ENCODE measurements at places on chromosomes 7 and 10.

GRCh38 chr7:19957664-19958063 lies 184.2 kb upstream of the TMEM196 start:
- DNase-seq: no peak

DNA sequence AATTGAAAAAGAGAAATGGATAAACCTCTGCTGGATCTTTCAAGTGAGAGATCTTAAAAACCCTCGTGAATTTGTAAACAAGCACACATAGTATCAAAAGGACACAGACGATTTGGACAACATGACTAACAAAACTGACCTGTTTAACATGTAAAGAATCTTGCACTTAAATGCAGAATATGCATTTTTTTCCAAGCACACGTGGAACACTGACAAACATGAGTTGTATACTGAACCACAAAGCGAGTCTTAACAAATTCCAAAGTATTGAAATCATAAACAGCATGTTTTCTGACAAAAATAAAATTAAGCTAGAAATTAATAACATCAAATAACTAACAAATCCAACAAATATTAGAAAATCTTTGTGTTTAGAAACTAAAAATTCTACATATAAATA lies 65.0 kb upstream of the ZNF746 start:
- DNase-seq: no peak

DNA sequence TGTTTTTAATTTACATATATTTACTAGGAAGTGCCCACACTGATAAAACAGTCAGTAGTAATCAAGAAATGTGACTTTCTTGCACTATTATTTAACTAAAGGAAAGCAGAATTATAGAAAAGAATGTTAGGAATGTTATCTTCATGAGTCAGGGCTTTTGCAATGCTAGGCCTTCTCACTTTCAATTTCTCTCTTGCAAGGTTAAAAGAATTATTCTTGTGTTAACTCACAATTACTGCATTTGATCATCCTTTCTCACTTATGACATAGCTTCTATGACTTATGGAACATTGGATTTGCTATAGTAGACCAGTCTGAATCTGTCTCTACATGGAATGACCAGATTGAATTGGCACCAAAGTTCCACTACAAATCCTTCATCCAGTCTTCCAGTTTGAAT lies 192.4 kb downstream of the SDK1 start:
- DNase-seq: no peak

DNA sequence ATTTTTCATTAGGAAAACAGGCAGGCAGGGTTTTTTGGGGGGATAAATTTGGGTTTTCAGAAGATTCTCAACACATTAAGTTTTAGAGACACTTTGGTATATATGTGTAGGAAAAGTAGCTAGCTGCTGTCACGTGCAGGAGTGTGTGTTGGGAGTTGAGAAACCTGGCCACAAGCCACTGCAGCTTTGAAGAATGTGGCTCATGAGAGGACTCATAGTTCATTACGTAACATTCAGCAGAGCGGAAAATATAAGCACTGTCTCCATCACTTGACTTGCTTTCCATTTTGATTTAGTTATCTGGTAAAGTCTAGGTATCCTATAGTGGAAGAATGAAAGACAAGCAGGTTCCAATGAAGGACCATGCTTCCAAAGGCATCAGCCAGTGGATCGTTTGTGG lies 31.2 kb downstream of the SMNDC1 start:
- peak; percentile 68 for DNase-seq

DNA sequence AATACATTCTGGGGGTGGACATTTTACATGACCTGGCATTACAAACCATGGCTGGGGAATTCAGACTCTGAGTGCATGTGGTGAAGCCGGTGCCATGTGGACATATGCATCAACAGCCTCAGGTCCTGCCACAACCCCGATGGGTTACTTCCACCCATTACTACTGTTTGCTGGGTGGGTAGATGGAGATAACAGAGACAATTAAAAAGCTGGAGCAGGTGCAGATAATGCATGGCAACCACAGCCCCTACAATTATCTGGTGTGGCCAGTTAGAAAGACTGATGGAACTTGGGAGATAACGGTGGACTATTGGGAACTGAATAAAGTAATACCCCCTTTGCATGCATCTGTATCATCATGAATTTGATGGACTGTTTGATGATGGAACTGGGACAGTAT lies 21.6 kb upstream of the ADAMTS14 start:
- DNase-seq: no peak

DNA sequence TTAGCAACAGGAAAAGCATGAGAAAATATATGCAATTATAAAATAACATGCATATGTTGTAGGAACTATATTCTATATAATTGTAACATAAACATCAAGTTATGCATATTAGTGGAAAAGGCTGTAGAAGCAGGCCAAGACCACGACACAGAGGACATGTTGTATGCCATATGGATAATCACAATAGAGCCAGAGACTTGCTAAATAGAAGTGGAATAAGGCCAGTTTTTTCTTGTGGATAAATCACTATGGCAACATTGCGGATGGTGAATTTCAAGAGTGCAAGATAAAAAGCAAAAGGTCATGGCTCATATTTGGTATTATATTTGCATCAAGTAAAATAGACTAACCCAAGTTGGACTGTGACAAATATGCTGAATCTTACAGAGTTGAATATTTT lies 93.0 kb downstream of the PCDH15 start:
- DNase-seq: no peak

- DNase-seq: no peak
Measured at GRCh38 chr10:83991986-83992753, 147.1 kb upstream of the GHITM start.

DNA sequence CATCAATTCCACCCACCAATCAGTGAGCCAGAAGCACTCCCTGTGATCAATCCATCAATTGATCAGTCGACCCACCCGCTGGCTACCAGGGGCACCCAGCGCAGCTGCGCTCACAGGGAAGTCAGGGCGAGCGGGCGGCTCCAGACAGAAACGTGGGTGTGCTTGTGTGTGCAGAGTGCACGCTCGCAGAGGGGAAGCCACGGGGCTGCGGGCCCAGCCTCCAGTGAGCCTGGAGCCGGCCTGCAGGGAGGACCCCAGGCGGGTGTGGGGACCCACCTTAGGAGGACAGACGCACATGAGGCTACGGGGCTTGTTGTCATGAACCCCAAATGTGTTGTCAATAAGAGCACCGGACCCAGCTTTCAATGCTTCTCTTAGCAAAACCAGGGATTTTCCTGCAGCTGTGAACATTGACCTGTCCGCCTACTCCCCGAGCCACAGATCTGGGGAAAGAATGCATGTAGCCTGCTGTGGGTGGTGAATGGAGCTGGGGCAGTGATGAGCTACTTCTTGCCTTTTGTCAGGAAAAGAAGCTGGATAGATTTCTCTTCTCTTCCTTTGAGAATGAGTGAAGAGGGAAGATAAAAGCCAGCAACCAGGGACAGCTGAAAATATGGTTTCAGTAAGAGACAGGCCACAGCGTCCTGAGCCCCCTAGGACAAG lies 497.8 kb downstream of the DNAJB6 start:
- no peak for DNase-seq

DNA sequence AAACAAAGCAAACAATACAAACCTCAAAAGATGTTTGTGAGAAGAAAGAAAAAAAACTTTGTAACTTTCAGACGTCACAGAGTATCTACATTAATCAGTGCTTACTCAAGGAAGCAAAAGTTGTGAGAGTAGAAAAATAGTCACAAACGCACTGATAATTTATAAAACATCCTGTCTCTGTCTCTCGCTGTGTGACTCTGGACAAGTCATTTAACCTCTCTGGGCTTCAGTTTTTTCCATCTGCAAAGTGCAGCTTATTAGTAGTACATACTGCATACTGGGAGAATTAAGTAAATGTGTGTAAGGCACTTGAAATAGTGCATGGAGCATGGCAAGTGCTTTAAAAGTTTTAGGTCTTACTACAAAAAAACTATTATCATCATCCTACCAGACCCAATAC lies 3.8 kb downstream of the ARHGAP12 start:
- DNase-seq: no peak

GRCh38 chr10:70699659-70700174 lies 27.4 kb downstream of the ADAMTS14 start:
- no peak for DNase-seq

GRCh38 chr10:8071006-8071405 lies 16.5 kb downstream of the GATA3 start:
- DNase-seq: no peak

DNA sequence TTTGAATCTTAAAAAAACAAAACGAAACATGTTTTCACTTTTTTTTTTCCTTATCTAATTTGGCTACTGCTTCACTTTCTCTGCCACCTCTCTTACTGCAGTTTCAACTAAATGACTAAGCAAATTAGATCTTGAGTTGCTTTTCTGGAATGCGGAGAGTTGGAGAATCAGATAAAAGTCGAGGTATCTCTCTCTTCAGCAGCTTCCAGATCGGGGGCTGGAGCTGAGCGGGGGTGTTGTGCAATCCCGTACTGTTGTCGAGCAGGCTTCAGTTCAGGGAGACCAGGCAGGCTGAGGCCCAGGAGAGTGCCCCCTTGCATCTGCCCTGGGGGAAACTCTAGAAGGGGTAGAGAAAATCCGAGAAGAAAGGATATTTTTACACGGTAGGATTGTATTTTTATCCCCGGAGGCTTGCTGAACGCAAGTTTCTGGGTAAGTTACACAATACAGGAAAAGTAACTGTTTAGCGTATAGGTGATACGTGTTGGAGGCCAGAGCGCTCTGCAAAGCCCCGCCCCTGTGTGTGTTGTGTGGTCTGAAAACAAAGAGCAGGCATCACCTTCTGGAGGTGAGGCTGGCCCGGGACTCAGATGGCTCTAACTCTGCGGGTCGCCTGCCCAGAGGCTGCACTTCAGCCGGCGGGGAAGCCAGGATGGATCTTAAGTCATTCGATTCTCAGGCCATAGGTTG lies 116.6 kb downstream of the KLF6 start:
- DNase-seq: no peak

- DNase-seq: peak; percentile 32
Measured at GRCh38 chr10:62934258-62934657, 118.1 kb upstream of the EGR2 start.

Measured in right hindlimb (tissue), 1 donor.